ENCODE measurements at places on chromosomes 3 and 15. TPM values are rescaled to one million over a fixed set of nuclear protein-coding genes. Genes with fewer than 3 reads are reported as not detected.

Gene TMEM212
- total RNA-seq = not detected

Gene RARB
- not detected for total RNA-seq

DNA sequence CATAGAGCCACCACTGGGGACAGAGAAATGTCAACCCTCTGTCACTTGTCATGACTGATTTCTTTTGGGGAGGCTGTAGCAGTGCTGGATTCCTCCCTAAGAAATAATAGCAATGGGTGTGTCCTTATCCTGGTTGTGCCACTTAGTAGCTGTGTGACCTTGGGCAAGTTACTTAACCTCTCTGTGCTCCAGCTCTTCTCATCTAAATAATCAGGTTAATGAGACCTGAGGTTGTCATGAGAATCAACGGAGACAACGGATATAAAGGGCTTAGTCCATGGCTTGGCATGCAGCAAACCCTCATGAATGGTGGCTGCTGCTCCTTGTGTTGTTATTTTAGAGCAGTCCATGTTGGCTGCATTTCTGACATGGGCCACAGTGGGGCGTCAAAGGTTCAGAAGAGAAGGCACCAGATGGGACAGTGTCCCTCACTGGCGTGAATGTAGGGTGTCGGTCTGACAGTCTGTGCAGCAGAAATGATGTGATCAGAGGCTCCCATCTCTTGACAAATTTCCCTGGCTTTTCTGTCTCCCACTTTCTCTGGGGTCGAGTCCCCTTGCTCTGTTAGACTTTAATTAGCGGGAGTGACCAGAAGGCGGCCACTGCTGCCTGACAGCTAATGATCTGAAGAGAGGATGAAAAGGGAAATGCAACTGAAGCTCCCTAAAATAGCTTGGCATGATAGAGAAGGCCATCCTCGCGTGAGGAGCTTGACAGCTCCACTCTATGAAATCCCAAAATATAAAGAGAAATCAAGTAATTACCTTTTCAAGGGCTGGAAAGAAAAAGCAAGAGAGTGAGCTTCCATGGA lies 209.4 kb downstream of the CADPS start:
- DNase-seq = peak; percentile 59

DNA sequence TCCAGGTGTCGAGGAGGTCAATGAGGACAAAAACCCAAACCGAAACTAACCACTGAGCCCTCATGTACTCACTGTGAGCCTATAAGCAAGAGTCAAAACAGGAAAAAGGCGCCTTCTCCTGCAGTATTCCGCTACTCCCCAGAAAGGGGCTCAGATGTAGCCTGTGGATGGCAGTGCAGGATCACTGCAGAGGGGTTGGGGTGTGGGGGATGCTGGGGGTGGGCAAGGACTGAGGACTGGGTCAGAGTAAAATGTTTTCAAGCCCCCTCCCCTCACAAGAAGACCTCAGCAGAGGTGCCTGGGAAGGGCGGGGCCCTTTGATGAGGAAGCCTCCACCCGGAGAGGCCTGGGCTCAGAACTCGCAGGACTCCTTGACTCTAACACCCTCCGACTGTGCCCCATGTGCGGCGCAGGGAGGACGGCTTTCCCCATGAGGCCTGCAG lies 170.1 kb downstream of the OSBPL10 start:
- no peak for DNase-seq

DNA sequence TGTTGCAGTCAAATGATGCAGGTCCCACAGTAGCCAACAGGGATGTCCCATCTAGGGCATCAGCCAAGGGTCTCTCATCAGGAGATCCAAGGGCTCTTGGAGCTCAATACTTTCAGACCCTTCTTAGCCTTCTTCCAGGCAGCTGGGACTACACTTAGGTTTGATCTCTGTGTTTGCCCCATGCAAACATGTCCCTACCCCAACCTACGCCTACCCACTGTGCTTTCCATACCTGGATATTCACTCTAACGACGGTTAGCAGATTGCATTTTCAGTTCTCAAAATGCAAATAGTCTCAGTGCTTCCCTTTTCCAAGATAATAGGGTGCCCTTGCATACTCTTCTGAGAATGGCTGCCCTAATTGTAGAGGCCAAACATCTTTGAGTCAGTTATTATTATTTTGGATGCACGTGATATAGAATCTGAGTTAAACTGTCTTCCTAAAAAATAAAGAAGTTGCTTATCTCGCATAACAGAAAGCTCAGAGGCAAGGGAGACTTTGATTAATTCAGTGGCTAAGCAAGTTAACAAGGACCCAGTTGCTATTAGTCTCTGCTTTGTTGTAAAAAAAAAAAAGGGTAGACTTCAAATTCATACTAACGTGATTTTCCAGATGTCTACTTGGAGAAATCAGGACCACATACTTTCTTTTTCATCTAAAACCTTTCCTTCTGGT lies 1.0 kb upstream of the CEP70 start:
- DNase-seq = no peak

- no peak for DNase-seq
These were observed 30.4 kb downstream of the IQSEC1 start for GRCh38 chr3:13042715-13043271.

DNA sequence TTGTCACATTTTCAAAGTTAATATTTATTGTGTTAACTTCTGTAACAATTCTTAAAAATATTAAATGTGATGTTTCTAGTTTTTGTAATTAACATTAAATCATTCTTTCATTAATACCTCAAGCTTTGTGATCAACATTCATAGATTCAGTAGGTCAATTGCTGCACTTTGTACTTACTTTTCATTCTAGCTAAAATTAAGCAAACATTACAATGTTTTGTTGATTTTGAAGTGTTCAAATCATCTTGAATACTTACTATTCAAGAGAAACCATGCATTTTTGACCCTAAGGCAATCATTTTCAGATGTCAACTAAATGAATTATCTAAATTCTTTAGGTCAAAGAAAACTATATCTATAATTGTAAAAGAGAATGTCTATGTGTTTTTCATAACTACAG lies 933.1 kb downstream of the NAALADL2 start:
- DNase-seq = no peak

Gene OSBPL10
- 6.1 TPM for total RNA-seq

- DNase-seq = no peak
These were observed 117.2 kb downstream of the GOLIM4 start for GRCh38 chr3:167978486-167978885.

GRCh38 chr3:80465746-80466145 lies 697.9 kb upstream of the ROBO1 start:
- no peak for DNase-seq

DNA sequence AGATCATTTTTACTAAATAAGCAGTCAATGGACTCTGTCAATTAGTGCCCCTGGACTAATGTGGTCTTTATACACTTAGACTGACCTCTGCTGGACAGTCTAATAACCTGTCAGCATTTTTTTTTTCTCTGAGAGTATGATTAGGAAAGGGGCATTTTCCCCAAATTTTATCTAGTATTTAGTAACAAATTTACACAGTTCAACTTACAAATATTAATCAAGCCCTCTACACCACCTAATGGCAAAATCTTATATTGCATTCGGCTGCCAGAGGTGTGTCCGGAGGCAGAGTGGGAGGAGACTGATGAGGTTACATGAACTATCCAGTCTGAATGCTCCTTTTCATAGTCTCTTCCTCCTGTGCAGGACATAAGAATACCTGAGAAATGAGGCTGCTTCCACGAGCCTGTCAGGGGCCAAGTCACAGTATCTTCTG lies 36.0 kb upstream of the COLQ start:
- DNase-seq = peak; percentile 77

Gene WNT7A
- 0.10 TPM for total RNA-seq

Data from activated naive CD4-positive, alpha-beta T cell treated with anti-CD3 and anti-CD28 coated beads for 36 hours (primary cell).